M059J (cell line): ENCODE measurements at places on chromosomes 6 and 20. TPM values are rescaled to one million over a fixed set of nuclear protein-coding genes. Genes with fewer than 3 reads are reported as not detected.

Gene SFTA2
- total RNA-seq = not detected in 2 replicates

Gene ADGB
- not detected in 2 replicates for total RNA-seq

Gene RPS10
- 3,564 and 4,124 TPM in 2 replicates for total RNA-seq

Gene CDSN
- total RNA-seq = not detected in 2 replicates

Gene CD24
- total RNA-seq = 284 and 285 TPM in 2 replicates

Gene MRAP2
- 0.05 and 0.12 TPM in 2 replicates for total RNA-seq

Gene TSPYL4
- total RNA-seq = 7.0 and 12.0 TPM in 2 replicates

Gene EDN3
- total RNA-seq = not detected in 2 replicates

Gene SLC32A1
- not detected in 2 replicates for total RNA-seq

Gene TAGAP
- total RNA-seq = 0.02 TPM in 1 of 2 replicates, not detected in the other

Gene TPD52L1
- 74.4 and 92.1 TPM in 2 replicates for total RNA-seq

Gene SLC22A7
- total RNA-seq = not detected in 2 replicates

Gene KCNQ2
- not detected in 2 replicates for total RNA-seq

Gene CYP39A1
- 4.5 and 6.2 TPM in 2 replicates for total RNA-seq

Gene VGLL2
- not detected in 2 replicates for total RNA-seq

Gene RBM24
- 24.1 and 27.9 TPM in 2 replicates for total RNA-seq

Gene HECA
- 9.9 and 15.2 TPM in 2 replicates for total RNA-seq

Gene GFRA4
- not detected in 2 replicates for total RNA-seq

Gene PLAGL2
- 6.2 and 7.7 TPM in 2 replicates for total RNA-seq

Gene MAPK13
- total RNA-seq = 1.8 and 4.0 TPM in 2 replicates

Gene HBS1L
- total RNA-seq = 98.1 and 137 TPM in 2 replicates

Gene IBTK
- total RNA-seq = 27.7 and 36.7 TPM in 2 replicates

Gene PHACTR3
- not detected in 2 replicates for total RNA-seq

Gene CDH4
- 3.5 and 7.8 TPM in 2 replicates for total RNA-seq

Gene WFDC12
- total RNA-seq = not detected in 2 replicates

Gene ZNF165
- 0.89 and 1.6 TPM in 2 replicates for total RNA-seq

Gene UNC93A
- total RNA-seq = not detected in 2 replicates

Gene TMX4
- total RNA-seq = 23.8 and 33.6 TPM in 2 replicates

Gene RHAG
- total RNA-seq = not detected in 2 replicates

Gene PTGIS
- total RNA-seq = 0.02 and 0.07 TPM in 2 replicates

Gene KIZ
- 13.8 and 18.9 TPM in 2 replicates for total RNA-seq
